ENCODE measurements at places on chromosomes 3 and 15.

DNA sequence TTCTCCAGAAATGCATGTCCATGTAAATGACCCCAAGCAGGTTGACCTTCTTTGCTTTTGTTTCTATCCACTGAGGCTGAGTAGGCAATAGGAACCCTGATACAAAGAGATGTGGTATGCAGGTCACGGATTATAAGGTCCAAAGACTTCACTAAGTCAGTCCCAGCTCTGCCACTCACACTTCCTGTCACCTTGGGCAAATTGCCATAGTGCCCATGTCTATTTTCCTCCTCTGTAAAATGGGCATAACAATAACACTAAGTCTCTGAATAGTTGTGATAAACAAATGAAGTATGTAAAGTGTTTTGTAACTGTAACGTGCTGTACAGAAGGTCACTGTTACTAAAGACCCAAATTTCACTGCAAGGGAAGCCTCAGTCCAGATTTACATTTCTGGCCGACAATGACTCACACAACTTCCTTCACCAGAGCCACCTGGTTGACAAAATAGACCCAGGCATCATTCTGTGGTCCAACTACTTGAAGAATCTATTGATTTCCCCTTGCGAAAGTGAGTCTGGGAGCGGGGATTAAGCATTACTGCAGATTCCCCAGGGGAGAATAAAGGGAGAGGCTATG is 175.4 kb upstream of the LPP start:
- no peak for DNase-seq

DNA sequence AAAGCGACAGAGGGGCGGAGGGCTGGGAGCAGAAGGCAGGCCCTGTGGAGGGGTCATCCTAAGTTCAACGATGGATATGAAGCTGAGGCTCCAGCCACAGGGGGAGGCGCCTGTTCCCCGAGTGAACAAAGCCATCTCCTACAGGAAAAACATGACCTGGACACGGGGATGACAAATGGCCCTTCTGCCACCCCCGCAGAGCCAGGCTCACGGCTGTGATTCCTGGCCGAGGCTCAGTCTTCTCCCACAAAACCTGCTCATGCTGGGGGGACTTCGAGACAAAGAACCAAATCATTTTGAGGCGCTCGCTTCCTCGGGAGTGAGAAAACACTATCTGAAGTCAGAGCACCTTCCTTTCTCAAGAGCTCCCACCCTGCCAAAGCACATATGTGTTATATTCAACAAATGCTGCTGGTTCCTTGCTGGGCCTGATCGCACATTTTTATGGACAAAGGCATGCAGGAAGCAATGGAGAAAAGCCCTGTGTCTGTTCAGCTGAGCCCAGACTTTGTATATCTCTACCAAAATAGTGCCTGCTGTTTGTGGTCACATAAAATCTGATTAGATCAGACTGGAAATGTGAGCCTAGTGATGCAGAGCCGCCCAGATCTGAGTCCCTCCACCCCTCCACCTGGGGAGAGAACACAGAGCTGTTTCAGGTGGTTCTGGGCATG is 5.6 kb downstream of the RBP1 start:
- DNase-seq = no peak

DNA sequence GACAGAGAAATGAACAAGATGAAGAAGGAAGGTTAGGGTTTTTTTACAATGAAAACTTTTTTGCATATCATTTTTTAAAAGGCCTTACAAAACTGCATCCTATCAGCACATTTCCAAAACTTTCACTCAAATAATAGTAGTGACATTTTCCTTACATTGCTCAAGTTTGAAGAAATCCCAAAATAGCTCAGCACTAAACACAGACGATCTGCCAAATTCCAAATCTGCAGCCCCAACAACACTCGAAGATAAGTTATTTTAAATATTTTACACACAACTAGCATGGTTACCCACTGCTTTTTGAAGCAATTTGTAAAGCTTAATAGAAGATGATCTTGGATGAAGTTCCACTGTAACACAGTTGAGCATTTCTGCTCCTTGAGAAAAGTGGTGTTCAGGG is 535.6 kb upstream of the ALCAM start:
- DNase-seq = no peak

- no peak for DNase-seq
Observed at GRCh38 chr15:72197460-72198355, at the start of gene GRAMD2A. Gene GRAMD2A (minus strand): TSS chr15:72197787.

DNA sequence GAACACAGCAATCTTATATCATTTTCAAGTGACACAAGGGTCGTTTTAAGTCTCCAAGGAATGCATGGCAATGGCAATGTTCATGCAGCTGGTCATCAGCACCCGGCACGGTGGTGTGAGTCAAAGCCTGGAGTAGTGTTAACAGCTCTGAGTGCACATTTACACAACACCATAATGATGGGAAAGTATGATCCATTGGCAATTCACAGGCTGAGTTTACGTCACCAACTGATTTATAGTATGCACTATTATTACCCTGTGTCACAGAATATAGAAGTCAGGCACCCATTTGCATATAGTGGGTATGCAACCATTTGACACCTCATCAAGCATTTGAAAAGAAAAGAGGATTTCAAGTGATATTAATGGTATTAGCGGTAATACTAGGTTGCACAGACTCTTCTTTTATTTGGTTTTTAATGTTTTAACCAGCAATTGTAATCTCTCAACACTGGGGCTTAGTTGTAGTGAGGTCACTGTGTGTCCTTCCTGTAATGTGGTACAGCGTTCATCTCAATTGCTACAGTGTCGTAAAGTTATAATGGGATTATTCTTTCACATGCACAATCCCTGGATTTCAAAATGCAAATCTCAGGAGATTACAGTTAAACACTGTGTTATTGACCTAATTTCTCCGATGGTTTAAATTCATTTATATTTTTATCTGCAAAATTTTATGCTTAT is 113.8 kb downstream of the C3orf38 start:
- peak; percentile 19 for DNase-seq

DNA sequence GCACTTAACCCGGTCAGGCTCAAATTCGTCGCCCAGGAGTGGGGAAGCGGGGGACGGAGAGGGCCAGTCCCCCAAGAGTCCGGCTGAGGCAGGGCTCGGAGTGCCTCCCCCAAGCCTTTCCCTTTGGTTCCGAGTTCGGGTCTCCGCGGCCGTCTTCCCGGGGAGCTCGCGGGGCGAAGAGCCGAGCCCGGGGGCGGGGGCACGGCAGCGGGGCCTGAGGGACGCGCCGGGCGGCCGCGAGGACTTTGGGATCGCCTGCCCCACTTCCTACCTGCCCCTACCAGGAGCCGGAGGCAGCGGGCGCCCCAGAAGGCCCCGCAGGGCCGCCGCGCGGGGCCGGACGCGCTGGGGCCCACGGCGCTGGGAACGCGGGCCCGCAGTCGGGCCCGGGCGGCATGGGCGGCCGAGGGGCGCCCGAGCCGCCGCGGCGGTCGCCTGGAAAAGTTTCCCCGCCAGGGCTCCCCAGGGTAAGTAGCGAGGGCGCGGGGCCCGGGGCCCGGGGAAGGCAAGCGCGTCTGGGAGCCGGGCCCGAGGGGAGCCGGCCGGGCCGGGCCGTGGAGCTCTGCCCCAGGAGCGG is 2.8 kb downstream of the FURIN start:
- DNase-seq = no peak

GRCh38 chr3:189529468-189529867 is 101.7 kb upstream of the TP63 start:
- DNase-seq = no peak

GRCh38 chr3:159186581-159186980 is 384.7 kb downstream of the MFSD1 start:
- no peak for DNase-seq

DNA sequence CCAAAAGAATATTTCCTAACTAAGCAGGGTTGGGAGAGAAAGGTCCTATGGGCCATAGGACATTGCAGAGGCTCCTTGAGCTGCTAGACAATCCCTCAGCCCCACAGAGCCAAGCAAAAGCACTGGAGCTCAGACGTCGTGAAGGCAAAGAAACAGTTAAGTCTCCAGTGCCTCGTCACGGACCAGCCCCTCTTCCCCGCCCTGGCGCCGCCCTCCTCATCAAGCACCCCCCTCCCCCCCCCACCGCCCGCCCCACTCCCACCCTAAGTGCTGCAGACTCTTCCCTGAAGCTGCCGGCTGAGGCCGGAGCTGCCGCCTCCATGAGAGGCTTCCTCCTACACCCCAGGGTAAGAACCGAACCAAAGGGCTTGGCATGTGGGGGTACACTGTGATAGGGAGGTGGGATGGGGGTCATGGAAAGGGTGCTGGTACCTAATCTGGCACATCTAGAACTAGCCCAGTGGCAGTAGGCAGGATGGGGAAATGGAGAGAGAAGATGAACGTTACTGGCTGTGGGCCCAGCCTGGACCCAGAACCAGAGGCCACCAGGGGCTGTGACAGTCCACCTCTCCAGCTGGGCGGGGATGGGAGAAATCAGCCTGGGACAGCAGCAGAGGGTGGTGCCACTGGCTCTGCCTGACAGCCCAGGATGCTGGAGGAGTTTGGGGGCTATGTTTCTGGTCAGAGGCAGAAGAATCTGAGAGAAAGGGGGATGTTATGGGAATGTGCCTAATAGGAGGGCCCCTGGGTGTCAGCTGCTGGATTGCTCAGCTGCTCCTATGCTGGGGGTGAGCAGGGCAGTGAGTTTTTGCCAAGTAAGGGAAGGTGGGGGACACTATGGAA is at the start of gene MAP1A:
Gene MAP1A, plus strand, starts transcription at position 255 of the 843 bp plus-strand sequence. CDS start 3,866 bp downstream, outside the sequence.
- no peak for DNase-seq

DNA sequence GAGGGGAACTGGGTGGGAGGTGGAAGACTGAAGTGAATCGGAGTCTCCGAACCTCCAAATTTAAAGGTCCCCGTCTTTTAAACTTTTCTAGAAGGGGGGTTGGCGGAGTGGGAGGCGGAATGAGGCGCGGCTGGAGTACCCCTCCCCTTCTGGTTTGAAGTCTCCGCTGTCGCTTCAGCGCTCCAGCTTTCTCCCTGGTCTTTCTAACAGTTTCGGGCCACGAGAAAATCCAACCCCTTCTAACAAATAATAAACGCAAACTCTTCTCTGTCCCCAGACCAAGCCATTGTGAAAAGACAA is 2.5 kb upstream of the MECOM start:
- no peak for DNase-seq

DNA sequence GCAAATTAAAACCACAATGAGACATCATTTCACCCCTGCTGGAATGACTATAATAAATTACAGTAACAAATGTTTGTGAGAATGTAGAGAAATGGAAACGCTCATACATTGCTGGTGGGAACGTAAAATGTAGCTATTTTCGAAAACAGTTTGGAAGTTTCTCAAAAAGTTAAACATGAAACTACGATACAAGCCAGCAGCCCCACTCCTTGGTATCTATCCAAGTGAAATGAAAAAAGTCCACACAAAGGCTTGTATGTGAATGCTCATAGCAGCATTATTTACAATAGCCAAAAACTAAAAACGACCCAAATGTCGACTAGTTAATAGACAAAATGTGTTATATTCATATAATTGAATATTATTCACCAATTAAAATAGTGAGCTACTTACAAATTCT is 22.9 kb upstream of the CFAP20DC start:
- DNase-seq = no peak

DNA sequence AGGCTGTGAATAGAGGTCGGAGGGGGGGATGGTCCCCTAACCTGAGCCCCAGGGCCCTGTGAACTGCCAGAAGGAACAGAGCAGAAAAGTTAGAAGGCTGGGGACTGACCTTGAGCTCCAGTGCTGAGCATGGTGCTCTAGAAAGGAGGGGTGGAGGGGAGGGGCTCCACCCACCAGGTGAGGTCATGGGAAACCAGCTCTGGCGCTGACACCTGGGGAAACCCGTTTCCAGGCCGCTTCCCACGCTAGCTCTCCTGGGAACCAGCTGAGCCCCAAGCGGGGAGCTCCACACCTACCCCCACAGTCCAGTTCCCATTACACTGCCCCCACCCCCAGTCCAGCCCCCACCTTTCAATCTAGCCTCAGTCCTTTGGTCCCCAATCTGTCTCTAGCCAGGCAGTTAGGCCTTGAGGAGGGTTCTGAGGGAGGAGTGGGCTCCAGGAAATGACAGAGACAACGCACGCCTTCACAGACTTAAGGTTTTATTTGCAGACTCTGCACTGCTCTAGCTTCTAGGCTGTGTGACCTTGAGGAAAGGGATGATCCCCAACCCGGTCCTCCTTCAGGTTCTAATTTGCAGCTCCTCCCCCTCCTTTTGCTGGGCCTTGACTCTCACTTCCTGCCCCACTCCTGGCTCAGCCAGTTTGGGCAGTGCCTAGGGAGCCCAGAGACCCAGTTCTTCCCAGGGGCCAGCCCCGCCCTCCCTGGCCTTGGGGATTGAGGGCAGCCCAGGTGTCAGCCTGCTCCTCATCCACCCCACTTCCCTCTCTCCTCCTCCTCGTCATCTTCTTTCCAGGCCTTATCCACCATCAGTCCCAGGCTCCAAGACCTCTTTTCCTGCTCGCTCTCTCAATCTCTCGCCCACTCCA is 2.1 kb downstream of the RHOV start:
- no peak for DNase-seq

- DNase-seq = no peak
Observed at GRCh38 chr3:71905426-71905825, 120.5 kb upstream of the PROK2 start.

- no peak for DNase-seq
Observed at GRCh38 chr15:72136170-72137051, 18.2 kb downstream of the SENP8 start.

- no peak for DNase-seq
Observed at GRCh38 chr3:73235768-73236167, 174.3 kb downstream of the EBLN2 start.

- peak; percentile 88 for DNase-seq
Observed at GRCh38 chr3:38655708-38656300, 6.3 kb upstream of the SCN5A start.

DNA sequence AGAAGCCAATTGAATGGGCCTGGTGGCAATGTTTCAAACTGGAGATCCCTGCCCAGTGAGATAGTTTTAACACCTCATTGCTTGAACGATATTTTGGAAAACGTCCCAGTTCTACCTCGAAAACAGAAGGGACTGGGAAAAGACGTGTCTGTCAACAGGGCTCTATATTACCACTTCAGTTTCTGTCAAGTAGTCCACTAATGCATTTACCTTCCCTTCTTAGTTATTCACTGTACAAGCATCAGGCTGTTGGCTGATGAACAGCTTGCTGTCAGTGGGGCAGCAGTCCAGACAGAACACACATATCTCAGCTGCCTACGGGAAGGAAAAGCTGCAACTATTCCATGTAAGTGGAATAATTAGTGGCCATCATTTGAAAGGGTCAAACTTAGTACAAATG is 794.7 kb upstream of the GBE1 start:
- peak; percentile 58 for DNase-seq

- no peak for DNase-seq
Observed at GRCh38 chr3:190096345-190096744, 24.4 kb downstream of the P3H2 start.

- DNase-seq = no peak
Observed at GRCh38 chr3:126259411-126260391, 79.3 kb upstream of the ALDH1L1 start.

DNA sequence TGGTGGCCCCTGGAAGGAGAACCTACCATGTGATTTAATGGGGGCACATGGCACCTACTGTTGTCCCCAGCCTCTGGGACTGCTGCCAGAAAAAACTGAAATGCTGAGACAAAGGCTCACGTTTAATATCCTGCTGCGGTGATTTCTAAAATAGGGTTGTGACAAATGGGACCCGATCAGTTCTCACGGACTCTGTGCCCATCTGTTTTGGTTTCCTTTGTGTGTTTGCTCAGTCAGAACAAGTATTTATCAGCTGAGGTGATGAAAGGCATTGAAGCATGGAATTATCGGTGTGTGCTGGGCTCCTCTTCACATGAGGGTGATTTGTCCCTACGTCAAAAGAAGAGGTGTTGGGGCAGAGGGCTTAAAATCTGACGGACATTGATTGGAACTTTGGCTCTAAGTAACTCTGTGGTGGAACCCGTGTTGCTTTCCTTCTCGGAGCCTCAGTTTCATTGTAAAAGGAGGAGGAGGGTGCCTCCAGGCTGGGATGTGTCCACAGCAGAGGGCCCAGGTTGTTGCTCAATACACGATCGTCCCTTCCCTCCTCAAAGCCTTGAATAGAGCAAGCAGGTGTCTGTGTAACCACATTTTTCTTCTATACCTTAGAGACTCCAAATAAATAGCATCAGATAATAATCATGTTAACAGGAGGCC is 283.3 kb upstream of the RGMA start:
- DNase-seq = no peak
